Hippocampal formation (tissue), 2 donors: ENCODE measurements at places on chromosomes 13 and 19.
A peak's percentile ranks its signal among the peaks of the same experiment; 100 is the strongest.

- DNase-seq: no peak
These were observed 2.7 kb downstream of the ING1 start for GRCh38 chr13:110716247-110716515.

- DNase-seq: no peak
These were observed 178.6 kb downstream of the RBM26 start for GRCh38 chr13:79227418-79227817.

DNA sequence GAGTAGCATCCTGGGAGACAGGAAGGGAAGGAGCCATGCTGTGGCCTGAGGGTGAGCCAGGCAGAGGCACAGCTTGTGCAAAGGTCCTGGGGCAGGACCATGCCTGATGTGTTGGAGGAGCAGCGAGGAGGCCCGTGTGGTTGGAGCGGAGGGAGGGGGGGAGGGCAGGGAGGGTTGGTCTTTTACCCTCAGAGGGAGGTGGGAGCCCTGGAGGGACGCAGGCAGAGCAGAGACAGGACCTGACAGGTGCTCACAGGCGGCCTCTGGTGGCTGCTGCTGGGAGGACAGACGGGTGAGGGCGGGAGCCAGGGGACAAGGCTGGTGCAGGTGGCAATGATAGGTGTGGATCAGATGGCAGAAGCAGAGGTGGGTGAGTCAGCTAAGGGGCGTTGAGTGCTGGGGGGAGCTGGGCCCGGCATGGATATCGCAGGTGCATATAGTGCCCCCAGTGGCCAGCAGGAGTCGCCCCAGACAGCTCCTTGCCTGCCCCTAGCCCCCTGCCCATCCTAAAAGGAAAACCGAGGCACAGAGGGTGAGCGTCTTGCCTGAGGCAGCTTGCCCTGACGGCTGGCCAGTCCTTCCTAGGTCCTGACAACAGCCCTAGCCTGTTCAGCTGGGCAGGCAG, 9.8 kb upstream of the GNA15 start:
- no peak for DNase-seq

DNA sequence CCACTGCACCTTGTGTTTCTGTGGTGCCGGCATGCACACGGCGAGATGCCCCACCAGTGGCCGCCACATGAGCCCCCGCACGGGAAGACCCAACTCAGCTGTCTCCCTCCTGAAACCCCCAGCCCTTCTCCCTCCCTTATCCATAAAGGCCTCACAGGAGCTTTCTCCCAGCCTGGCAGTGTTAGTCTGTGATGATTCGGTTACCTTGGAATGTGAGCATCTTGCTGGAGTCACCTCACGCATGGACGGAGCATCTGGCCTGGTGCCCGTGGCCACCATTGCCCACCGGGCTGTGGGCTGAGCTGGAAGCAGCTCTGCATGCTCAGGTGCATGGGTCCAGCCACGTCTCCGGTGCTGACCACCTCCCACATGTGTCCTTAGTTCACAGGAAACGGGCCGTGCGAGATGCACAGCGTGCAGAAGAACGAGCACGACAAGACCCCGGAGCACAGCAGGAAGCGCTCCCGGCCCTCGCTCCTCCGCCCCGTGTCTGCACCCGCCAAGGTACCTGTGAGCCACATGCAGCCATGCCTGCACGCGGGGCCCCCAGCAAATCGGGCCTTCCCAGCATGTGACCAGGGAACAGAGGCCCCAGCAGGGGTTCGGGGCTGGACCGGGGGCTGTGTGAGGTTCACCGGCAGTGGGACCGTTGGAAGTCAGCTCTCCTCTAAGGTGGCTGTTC, 22.0 kb downstream of the SIN3B start:
- DNase-seq: no peak

DNA sequence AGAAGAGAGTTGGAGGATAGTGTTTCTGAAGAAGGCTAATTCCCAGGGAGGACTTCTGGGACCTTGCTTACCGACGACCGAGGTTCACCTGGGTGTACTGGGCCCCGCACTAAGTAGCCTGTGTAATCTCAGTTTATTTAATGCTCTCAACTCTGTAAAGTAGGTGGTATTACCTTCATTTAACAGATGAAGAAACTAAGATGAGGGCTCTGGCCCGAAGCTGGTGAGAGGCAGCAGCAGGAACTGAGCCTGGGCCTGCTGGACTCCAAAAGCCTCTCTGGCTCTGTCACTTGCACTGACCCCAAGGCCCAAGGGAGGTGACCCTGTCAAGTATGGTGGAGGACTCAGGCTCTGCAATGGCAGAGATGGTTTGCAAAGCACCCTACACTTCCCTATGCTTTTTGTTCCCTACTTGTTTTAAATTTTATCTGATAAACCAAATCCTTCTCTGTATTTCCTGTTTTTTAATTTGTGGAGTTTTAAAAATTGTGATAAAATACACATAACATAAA, 50.6 kb downstream of the GGACT start:
- no peak for DNase-seq

DNA sequence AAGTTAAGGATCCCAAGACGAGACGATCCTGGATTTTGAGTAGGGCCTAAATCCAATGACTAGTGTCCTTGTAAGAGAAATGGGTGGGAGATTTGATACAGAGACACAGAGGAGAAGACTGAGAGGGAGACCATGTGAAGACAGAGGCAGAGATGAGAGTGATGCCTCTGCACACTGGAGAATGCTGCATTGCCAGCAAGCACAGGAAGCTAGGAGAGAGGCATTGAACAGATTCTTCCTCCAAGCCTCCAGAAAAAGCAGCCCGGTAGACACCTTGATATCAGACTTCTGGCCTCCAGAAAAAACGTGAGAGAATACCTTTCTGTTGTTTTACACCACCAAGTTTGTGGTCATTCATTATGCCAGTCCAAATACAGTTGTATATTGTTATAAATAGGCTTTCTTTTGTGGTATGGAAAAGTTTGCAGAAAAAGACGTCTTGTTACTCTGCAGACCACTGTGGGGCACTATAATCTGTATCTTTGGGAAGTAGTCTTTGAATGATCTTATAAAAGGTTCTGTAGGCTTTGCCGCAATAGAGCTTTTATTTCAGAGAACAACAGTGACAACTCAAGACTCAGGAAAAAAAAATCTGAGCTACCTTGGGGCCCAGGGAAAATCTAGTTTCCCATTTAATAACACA, 17.9 kb upstream of the RFC3 start:
- no peak for DNase-seq

DNA sequence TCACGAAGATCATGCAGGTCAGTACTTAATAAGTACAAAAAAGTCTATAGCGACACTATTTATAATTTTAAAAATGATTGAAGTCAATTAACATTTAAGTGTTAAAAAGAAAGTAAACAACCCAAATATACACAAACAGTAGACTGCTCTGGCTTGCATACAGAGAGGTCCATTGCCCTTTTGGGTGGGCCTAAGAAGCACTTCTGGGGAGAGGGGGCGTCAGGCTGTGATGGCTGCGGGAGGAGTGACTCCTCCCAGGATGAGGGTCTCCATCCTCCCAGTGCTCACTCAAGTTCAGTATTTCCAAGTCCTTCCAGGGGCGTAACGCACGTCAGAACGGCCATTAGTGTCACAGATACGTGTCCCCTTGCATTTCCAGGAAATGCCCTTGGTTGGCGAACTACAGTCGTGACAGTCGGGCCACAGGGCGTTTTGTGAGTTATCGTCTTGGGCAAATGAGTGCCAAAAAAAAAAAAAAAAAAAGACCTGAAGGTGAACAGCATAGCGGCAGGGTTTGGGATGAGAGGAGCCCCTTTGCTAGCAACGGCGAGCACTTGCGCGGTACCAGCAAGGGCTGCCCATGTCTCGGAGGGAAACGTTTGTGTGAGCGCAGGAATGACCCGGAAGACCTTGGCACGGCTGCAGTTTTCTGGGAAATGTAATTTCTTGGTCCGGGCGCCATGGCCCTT, at the start of gene SCGB2B2:
SCGB2B2 (minus strand) TSS at position 463 of the 689 bp plus-strand sequence. CDS start 82,596 bp downstream, outside the sequence.
- DNase-seq: peak; percentile 94

DNA sequence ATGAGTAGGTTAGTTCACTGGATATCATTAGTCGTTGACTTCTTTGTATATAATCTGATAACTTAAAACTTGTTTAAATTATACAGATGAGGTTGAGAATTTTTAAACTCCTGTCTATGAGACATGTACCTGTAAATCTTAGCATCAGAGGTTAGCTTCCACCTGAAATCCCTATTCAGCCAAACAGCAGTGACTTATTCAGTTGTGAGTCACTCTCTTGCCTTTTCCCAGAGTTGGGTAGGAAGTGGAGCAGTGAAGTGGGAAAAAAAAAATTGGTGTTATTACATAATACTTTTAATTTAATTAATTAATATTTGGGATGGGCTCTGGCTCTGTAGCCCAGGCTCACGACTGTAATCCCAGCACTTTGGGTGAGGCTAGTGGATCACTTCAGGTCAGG, 32.9 kb downstream of the ZNF701 start:
- no peak for DNase-seq

- DNase-seq: no peak
These were observed 34.1 kb upstream of the WDFY2 start for GRCh38 chr13:51550151-51550550.

- no peak for DNase-seq
These were observed at the start of gene MTUS2 for GRCh38 chr13:28820099-28821051. MTUS2 (plus strand) TSS chr13:28820339.

DNA sequence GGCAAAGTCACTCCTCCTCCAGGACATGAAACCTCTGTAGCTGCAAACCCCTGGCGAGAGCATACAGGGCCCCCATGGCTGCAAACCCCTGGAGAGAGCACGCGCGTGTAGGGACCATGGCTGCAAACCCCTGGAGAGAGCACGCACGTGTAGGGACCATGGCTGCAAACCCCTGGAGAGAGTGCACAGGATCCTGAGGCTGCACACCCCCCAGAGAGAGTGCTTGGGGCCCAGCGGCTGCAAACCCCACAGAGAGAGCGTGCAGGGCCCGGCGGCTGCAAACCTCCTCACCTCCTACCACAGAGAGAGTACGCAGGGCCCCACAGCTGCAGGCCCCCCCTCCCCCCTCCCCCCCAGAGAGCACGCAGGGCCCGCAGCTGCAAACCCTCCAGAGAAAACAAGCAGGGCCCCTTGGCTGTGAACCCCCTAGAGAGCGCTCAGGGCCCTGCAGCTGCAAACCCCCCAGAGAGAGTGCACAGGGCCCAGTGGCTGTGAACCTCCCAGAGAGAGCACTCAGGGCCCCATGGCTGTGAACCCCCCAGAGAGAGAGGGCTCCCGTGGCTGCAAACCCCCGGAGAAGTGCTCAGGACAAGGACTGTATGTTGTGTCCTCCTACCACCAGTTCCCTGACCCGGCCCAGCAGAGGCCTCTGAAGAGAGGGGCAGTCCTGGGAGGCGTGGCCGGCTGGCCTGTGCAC, 7.3 kb downstream of the ADPRHL1 start:
- peak; percentile 24 for DNase-seq

- DNase-seq: no peak
These were observed 559.0 kb downstream of the PCDH17 start for GRCh38 chr13:58190577-58190976.

DNA sequence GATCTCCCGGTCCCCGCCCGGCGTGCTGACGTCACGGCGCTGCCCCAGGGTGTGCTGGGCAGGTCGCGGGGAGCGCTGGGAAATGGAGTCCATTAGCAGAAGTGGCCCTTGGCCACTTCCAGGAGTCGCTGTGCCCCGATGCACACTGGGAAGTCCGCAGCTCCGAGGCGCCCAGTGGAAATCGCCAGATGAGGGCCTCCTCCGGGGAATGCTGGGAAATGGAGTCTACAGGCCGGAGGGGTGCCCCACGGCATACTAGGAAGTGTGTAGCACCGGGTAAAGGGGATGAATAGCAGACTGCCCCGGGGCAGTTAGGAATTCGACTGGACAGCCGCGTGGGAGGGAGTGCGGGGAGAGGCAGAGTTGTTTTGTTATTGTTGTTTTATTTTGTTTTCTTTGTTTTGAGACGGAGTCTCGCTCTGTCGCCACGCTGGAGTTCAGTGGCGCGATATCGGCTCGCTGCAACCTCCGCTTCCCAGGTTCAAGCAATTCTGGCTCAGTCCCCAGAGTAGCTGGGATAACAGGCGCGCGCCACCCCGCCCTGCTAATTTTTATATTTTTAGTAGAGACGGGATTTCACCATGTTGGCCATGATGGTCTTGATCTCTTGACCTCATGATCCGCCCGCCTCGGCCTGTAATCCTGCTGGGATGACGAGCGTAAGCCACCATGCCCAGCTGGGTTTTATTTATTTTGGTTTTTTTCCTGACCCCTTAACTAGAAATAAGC, 390 bp upstream of the PPP1R12C start:
- peak; percentile 98 for DNase-seq

GRCh38 chr13:28955264-28955966, 135.3 kb downstream of the MTUS2 start:
- DNase-seq: no peak

- DNase-seq: no peak
These were observed 26.0 kb downstream of the NAXD start for GRCh38 chr13:110641055-110642015.

GRCh38 chr19:30078381-30078910, 136.4 kb downstream of the URI1 start:
- DNase-seq: no peak

GRCh38 chr19:29088761-29089160, 124.2 kb downstream of the UQCRFS1 start:
- DNase-seq: peak; percentile 3

DNA sequence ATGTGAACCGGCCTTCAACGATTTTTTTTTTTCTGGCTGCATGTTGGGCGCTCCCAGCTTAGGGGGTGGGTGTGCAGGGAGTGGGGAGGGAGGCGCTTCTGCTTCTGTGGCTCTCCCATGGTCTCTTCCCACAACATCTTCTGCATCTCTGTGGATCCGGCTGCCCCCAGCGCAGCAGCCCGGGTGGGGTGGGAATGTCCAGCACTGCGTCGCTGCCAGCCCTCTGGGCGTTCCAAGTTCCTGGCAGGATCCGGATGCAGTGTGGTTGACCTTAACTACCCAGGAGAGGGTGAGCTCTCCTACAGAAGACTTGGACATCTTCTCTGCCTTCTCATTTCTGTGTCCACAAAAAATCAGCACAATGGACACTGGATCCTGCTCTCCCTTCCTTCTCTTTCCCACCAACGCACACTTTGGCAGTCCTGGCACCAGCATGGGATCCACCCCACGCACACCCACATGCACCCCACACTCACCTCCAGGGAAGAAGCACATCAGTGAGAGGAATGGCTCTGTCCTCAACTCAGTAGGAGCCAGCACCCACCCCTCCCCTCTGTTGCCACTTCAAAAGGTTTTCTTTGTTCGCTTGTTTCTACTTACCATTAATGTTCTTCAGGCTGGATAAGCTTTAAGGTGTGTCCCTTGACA, 177.3 kb downstream of the COL4A1 start:
- no peak for DNase-seq

GRCh38 chr13:84865783-84866221, 933.4 kb downstream of the SLITRK6 start:
- no peak for DNase-seq

- no peak for DNase-seq
These were observed 9.6 kb upstream of the UBL3 start for GRCh38 chr13:29859971-29860370.

- DNase-seq: no peak
These were observed 22.9 kb upstream of the ZFP82 start for GRCh38 chr19:36441339-36441738.

DNA sequence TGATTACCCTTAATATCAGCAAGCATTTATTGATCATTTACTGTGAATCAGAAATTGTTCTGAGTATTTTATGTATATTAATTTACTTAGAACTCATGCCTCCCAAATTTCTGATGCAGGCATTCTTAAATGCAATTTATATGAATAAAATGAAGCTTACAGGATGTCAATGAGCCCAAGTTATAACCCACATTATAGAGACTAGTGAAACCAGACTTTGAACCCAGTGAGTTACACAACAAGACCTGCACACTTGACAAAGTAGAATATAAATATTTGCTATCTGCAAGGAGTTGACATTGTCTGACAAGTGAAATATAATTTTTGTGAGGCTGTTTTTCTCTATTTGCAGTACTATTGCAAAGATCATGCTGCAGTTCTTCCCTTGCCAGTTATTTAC, 656.0 kb downstream of the GPC5 start:
- no peak for DNase-seq

GRCh38 chr19:48770266-48770665, 14.9 kb downstream of the FGF21 start:
- DNase-seq: no peak
